Stimulated activated CD4-positive, alpha-beta T cell treated with anti-CD3 and anti-CD28 coated beads, Interleukin-4, amount 100 ng/mL, for 48 hours (primary cell): ENCODE measurements at places on chromosomes 6 and 20.

GRCh38 chr20:6583134-6583738, 184.2 kb upstream of the BMP2 start:
- DNase-seq = no peak

DNA sequence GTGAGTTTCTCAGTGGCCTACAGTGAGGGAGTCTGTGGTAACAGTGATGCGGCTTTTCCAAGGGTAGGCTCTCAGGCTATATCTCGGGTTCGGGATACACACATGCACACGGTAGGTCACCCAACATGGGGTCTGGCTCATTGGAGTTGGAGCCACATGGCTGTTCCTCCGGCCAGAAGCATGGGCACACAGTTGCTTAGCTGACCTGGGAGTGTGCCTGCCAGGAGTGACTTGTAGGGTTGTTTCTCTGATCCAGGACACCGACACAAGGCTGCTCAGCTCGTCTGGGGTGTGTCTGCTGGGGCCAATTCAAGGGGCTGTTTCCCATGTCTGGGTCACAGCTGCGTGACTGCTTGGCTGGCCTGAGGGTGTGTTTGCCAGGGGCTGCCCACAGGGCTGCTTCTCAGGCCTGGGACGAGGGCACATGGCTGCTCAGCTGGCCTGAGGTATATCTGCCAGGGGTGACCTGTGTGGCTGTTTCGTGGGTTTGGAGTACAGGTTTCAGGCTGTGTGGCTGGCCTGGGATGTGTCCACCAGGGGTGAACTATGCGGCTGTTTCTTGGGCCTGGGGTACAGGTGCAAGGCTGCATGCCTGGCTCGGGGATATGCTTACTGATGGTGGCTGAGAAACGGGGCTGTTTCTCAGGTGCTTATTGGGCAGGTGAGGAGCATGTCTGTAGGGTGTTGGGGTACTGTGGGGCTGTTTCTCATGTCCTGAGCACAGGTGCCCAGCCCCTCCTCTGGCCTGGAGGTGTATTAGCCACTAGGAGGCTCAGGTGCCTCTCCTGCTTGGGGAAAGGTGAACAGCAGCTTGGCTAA, 15.2 kb downstream of the KIF25 start:
- no peak for DNase-seq

GRCh38 chr6:50889497-50889896, 70.8 kb downstream of the TFAP2B start:
- DNase-seq = no peak

GRCh38 chr20:542777-543368, 717 bp downstream of the CSNK2A1 start:
- DNase-seq = peak; percentile 19

DNA sequence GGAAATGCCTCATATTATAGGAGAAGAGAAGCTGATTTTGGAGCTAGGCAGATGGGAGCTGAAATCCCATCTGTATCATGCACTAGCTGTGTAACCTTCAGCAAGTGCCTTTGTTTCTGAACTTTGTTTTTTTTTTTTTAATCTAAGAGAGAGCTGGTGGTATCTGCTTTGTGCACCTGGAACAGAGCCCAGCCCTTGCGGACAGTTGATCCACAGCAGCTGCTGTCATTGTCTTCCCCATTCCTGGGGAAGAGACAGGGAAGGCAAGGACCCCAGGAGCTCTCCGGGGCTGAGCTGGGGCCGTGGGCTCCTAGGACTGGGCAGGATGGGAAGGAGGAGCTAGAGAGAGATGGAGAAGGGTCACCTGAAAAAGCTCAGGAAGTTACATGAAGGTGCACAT, 92.1 kb downstream of the SYNJ2 start:
- DNase-seq = no peak

GRCh38 chr6:7215131-7215530, 97.9 kb downstream of the SSR1 start:
- no peak for DNase-seq

DNA sequence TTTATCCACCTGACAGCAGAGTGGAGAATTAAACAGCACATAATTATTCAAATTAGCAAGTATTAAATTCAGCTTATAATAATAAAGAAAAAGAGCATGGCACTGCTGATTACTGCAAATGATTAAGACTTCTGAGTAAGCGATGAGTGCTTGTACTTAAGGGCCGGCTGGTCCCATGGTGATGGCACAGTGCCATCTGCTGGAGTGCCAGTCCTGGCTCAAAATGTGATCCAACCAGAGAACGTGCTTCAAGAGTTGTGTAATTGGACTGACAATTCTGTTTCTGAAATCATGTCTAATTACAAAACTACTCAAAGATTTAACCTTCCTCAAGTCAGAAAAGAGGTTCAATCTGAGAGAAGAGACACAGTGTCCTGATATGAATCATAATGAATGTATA, 181.6 kb upstream of the RGS17 start:
- DNase-seq = peak; percentile 6

- DNase-seq = no peak
Observed at GRCh38 chr6:106574741-106575458, 54.4 kb downstream of the RTN4IP1 start.

- no peak for DNase-seq
Observed at GRCh38 chr6:75633045-75633444, 31.4 kb downstream of the SENP6 start.

DNA sequence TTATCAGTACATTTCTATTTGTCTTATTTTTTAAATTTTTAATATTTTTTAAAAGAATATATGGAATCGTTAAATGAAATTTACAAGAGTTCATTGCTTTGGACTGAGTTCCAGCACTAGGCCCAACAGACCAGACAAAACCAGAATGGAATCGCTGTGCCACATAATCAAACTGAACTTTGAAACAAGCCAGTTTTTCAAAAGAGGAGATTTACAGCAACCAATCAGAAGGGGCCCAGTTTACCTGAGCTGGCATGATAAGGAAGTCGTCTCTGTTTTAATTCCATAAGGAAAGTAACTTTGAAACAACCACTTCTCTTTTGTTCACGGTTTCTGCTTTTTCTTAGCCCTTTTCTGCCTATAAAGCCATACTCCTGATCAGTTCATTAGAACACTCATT, 293.6 kb upstream of the FLRT3 start:
- no peak for DNase-seq
